ENCODE measurements at places on chromosomes 16 and 17. TPM values are rescaled to one million over a fixed set of nuclear protein-coding genes. Genes with fewer than 3 reads are reported as not detected.

DNA sequence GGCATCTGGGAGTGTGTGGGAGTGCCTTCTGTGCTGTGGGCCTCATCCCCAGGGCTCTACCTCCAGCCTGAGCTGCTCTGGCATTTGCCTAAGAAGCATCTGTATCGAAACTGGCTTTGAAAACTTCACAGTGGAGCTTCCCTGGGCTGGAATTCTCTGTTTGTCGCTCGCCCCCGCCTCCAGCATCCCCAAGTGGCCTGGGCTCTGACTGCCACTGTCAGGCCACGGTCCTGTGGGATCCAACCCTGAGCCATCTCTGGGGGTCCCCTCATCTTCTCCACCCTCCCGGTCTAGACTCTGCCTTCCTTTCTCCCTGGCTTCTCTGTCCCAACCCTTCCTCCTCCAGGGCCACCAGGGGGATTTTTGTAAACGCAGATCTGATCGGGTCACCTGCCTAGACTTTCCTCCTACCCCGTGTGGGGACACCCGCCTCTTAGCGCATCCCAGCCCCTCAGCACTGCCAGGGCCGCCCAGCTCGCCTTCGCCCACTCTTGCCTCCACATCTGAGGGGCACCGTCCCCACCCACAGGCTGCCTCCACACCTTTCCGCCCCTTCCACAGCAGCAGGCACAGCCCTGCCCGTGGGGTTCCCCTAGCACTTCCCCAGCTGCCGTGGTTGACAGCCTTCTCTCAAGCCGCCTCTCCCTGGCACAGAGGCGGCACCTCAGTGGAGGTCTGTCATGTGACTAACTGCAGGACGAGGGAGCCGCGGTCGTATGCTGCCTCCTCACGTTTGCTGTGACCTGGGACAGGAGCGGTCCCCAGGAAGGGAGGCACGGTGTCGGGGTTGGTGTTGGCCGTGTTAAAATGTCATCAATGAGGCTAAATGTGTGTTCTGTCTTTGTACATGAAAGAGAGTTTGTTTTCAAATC lies 12.0 kb downstream of the TBC1D24 start:
- DNase-seq = no peak

DNA sequence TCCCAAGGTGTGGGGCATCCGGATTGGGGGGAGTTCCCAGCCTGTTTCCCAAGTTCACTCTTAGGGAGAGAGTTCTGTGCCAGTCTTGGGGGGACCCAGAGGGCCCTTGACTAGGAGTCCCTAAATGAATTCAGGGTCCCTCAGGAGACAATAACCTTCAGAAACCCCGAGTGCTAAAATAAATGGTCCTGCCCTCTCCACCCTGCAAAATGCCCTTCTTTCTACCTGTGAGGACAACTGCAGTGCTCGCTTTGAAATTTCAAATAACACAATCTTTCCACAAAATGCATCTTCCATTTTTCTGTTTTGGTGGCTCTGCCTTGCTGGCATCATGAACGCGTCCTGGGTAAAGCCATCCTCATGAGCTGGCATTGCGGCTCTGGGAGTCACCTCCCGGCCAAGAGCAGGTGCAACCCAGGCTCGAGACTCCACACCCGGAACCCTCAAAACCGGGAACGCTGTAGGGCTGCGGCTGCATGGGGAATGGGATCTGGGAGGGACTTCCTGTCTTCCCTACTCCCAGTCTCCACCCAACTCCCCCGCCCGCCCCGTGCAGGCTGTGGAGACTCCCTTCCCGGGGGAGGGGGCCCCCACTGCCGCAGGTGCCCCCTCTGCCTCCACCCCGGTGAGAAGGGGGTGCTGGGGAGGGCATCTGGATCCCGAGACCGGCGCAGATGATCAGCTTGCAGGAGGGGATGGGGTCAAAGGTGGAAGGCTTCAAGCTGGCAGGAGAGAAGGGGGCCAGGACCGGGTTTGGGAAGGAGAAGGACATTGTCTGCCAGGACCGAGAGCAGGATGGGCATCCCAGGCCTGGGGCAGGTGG lies at the start of gene ZNF205:
Gene ZNF205, plus strand, starts transcription at position 529 of the 823 bp plus-strand sequence. CDS start 845 bp downstream, outside the sequence.
- DNase-seq = no peak

GRCh38 chr16:81694494-81695280 lies 84.4 kb upstream of the PLCG2 start:
- no peak for DNase-seq

- DNase-seq = no peak
These were observed 144.3 kb downstream of the ABCC12 start for GRCh38 chr16:48011466-48011865.

SYCE1L gene
- total RNA-seq = 10.7 TPM

SEPTIN12 gene
- total RNA-seq = not detected

DNA sequence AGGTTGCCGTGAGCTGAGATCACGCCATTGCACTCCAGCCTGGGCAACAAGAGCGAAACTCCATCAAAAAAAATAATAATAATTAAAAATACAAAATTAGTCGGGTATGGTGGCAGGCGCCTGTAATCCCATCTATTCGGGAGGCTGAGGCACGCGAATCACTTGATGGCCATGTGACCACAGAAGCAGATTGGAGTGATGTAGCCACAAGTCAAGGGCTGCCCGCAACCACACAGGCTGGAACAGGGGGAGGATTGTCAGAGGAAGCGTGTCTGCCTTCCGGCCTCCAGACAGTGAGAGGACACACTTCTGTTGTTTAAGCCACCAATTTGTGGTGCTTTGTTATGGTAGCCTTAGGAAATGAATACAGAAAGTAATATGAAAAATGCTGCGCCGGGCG lies 11.8 kb upstream of the NAGS start:
- no peak for DNase-seq

SMARCE1 gene
- 123 TPM for total RNA-seq

SLC13A2 gene
- total RNA-seq = not detected

DNA sequence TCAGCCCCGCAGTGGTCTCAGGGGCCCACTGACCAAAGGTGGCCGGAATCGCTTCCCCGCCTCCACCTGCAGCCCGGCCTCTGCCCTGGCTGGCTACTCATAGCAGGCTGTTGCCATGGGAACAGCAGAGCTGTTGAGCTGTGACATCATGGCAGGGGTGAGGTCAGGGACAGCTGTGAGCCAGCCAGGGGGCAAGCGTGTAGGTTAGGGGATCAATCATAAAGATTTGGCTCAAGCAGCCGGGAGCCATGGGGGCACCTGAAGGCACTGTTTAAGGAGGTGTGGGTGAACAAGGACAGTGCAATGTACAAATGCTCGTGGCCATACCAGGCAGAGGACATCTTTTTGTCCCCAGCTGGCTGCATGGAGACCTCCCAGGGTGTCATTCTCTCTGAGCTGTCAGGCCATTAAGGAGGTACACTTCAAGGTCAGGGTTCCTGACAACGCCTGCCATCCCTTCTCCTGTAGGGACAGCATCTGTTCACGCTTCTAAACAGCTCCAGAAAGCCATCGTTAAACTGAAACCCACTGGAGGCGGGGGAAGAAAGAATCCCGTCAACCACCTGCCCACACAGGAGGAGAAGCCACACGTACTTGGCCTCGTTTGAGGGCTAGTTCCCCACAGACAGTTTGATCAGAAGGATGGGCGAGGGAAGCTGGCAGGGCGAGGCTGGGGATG lies at the start of gene CEP295NL:
Gene CEP295NL, minus strand, starts transcription at position 101 of the 679 bp plus-strand sequence. CDS start 1,373 bp downstream, outside the sequence.
- DNase-seq = no peak

- DNase-seq = no peak
These were observed 10.1 kb upstream of the SPOP start for GRCh38 chr17:49687878-49688491.

Data from epithelial cell of proximal tubule (primary cell).